ENCODE measurements at places on chromosomes 3 and 15.

- no peak for DNase-seq
Measured at GRCh38 chr3:128997486-128998133, 3.5 kb upstream of the EFCC1 start.

GRCh38 chr3:106566277-106566676, 697.5 kb upstream of the CBLB start:
- no peak for DNase-seq

DNA sequence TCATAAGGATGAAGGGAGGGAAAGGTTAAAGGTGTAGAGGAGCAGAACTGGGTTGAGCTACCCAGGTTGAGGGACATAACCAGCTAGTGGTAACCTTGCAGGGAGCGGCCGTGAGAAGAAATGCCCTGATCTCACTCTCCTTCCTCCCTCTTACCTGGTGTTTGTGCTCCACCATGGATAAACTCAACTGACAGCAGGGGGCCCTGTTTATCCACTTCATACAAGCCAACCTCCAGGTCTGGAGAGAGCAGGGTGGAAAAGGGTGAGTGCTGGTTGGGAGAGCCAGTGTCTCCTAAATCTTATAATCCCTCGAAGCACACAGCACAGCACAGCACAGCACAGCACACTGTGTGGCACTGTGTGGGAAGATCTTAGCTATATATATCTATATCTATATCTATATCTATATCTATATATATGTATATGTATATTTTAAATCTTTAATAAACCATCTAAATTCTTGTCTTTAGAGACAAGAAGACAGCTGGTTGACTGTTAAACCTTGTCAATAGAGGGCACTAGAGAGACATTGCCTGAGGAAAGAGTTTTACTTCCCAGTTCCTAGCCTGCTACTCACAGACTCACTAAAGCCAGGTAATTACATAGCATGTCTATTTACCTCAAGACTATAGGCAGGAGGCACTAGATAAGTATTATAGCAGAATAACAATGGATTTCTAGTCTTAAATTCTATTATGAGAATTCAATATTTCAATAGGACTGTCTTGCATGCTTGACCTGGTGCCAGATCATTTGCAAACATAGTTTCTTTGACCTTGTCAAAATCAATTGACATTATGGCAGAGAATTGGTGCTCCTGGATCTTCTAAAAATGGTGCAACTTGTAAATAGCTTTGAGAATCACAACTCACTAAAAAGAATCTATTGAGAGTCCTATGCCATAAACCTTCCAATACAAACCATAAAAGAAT, 21.7 kb upstream of the FMN1 start:
- DNase-seq: no peak

DNA sequence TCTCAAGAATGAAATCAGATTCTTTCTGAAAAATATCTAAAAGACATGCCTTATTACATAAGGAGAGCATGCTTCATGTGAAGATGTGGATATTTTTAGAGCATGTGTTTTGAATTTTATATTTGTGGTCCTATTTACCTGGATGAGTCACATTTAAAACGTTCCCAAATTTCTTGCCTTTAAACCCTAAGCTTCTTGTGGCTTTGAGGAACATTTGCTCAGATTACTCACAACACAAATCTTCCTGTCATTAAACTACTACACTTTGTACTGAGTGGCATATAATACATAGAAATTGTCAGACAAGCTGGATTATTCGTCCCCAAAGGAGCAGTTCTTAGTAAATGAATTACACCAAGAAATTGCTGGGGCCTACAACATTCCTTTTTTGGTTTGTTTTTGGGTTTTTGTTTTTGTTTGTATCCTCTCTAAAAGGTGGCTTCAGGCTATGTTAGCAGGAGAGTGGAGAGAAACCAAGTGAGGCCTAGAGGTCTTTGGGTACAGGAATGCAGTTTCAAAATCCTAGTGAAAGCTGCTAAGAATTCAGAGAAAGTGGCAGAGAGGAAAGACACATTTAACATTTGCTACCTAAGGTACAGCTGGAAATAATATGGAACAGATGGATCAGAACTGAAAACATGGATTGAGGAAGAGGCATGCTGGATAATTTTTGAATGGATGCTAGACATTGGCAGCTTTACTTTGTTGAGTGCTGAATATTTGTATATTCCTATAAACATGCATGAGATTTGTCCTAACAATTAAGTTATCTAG, 128.1 kb downstream of the RPL22L1 start:
- DNase-seq: no peak

DNA sequence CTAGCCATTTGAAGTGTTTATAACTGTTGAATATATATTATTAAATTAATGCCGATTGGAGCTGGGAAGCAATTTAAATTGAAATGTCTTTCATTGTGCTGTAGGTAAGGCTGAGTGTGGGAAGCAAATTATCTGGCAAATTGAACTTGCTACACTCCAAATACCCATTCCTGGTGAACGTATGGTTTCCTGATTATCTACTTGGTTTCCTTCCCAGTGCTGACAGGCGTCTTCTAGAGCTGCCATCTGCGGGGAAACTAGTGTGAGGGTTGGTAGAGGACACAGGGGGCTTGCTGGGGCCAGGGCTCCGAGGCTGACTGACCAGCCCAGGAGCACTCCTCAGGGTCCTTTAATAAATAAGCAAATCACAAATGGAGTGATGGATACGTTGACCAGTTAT, 581.4 kb upstream of the LMCD1 start:
- DNase-seq: no peak

DNA sequence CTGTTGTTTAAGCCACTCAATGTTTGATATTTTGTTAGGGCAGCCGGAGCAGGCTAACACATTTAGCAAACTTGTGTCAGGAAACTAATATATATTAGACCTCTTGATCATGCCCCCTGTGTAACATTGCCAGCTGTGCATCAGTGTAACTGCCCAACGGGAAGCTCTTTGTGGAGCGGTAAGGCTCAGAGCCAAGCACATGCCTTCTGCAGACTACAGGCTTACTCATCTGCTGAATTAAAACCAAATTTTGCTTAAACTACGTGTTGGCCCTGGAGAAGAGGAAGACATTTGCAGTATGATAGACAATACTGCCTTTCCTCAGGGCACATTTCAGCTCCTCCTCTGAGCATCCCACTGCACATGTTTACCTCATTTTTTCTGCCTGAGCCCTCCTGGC, 50.5 kb upstream of the KCNMB2 start:
- no peak for DNase-seq

DNA sequence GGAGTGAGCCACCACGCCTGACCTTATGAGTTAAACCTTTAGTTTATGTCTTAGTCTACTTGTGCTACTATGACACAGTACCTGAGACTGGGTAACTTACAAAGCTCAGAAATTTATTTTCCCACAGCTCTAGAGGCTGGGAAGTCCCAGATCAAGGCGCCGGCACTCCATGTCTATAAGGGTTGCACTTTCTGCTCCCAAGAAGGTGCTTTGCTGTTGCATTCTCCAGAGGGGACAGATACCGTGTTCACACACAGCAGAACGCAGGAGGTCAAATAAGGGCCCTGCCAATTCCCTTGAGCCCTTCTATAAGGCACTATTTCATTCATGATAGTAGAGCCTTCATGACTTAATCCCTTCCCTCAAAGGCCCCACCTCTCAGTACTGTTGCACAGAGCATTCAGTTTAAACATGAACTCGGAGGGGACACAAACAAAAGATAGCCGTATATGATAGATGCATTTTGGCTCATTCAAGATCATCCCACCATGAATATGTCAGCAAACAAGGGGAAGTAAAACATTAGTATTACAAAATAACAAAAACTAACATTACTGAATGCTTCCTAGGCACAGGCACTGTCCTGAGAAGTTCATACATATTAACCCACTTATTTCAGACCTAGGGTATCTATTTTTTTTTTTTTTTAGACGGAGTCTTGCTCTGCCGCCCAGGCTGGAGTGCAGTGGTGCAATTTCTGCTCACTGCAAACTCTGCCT, 26.5 kb downstream of the PLA1A start:
- DNase-seq: no peak

- DNase-seq: no peak
Measured at GRCh38 chr3:184635774-184636173, 74.2 kb downstream of the EPHB3 start.

- DNase-seq: no peak
Measured at GRCh38 chr15:50330921-50331320, 24.1 kb downstream of the GABPB1 start.

GRCh38 chr15:71781179-71781964, 29.0 kb upstream of the NR2E3 start:
- no peak for DNase-seq

DNA sequence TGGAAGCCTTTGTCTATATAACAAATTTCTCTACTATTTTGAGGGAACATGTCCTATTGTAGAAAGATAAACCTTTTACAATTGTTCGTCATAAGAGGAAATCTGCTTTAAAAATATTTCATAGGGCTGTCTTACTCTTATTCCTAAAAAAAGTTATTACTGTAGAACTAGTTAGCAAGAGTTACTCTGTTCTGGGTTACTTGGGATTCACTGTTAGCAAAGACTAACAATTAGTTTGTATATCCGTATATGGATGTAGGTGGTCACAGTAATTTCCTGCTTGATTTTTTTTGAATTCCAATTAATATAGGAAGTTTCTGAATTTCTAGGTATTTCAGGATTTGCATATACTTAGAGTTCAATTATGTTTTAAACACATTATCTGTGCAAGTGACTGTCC, 413.5 kb downstream of the RBMS3 start:
- no peak for DNase-seq

GRCh38 chr15:101168463-101168824, 83.4 kb downstream of the CHSY1 start:
- no peak for DNase-seq

DNA sequence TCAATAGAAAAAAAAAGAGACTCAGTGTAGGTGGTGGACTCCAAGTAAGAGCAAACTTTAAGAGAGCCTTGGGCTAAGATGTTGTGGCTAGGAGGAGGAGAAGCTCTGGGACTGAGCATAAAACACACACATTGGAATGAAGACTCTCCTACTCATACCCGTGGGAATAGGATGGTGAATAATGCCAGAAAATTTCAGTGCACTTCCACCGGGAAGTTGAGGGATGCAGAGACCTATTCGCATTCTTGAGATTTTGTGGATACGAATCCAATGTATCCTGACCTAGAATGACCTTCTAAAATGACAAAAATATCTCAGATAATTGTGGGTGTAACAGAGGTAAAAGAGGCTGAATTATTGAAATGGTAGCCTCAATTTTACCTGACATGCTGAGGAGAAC, 388.7 kb upstream of the SGO1 start:
- DNase-seq: no peak

- DNase-seq: no peak
Measured at GRCh38 chr3:136186344-136186743, 9.8 kb downstream of the MSL2 start.

All from NCI-H524 treated with DMSO at 0.1 percent for 48 hours (cell line).